ENCODE measurements at places on chromosomes 4 and X.
A peak's percentile ranks its signal among the peaks of the same experiment; 100 is the strongest.

GRCh38 chr4:182179751-182180150, 63.5 kb upstream of the TENM3 start:
- no peak for DNase-seq

DNA sequence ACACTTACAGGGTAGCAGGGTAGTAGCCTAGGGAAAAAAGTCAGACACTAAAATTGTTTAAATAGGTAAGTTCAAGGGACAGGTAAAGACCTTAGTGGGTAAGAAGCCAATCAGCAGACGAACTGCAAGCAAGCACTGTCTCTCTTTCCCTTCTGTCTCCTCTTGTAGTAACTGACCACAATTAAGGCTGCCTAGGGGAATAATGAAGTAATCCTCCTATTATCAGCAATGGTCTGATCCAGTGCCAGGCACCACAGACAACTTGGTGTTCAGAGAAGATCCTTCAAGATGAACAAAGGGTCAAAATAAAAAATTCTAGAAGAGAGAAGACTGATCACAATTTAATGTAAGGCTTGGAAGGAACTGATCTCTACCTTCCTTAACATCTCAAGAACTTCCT, 62.9 kb downstream of the ELOVL6 start:
- DNase-seq = no peak

DNA sequence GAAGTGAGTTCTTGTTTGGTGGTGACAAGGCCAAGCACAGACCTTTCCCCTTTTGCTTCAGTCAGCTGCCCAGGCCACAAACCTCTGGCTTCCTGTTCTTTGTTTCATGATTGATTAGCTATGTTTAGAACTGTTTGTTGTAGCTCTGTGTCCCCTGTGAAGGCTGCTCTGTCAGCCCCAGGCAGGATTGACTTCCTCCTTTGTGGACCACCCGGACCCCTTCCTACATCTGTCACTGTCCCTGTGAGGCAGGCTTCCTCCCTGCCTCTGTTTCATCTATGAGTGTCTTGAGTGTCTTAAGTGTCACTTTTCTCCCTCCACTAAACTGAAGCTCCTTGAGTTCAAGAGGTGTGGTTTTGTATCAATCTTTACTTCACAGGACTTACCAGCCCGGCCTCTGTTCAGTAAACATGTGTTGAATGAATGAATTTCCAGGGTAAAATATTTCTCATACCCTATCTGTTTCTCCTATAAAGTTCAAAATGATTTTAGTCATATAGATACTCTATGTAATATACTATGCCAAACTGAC, 83.5 kb downstream of the ZNF674 start:
- DNase-seq = no peak

GRCh38 chr4:1446502-1447386, 40.5 kb upstream of the NKX1-1 start:
- DNase-seq = no peak

DNA sequence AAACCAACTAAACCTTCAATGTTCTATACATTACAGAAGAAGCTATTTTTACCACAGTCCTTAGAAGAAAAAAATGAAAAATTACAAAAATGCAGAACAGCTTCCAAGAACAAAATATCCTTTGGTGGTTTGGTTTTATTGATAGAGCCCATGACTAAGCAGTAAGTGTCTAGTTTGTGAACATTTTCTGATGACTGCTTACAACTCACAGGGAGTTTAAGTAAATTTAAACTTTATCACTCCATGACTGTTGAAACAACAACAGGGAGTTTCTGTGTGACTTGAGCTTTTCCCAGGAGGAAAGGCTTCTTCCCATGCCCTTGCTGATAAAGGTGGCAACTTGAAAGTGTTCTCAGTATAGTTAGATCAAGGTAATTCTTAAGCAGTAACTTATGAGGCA, 2.9 kb downstream of the PF4 start:
- no peak for DNase-seq

DNA sequence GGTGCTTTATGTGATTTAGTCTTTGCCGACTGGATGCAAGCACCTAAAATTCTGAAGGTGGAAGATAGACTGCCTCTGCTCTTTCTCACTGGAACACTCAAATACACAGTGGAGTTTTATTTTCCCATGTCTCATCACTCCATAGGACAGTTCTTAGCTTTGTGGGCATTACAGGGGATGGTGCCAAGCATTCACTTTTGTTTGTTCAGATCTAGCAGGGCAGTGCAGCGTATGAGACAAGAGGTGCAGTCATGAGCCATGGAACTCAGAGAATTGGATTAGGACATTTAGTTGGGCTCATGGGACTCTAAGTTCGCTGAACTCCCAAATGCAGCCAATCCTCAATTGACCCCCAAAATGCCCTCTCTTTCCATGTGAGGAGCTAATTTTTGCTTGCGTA, 1136.9 kb upstream of the PRKX start:
- DNase-seq = no peak

- DNase-seq = no peak
These were observed 624.6 kb upstream of the TECRL start for GRCh38 chr4:65033899-65034298.

- no peak for DNase-seq
These were observed 18.5 kb upstream of the DCAF4L1 start for GRCh38 chr4:41963105-41963504.

DNA sequence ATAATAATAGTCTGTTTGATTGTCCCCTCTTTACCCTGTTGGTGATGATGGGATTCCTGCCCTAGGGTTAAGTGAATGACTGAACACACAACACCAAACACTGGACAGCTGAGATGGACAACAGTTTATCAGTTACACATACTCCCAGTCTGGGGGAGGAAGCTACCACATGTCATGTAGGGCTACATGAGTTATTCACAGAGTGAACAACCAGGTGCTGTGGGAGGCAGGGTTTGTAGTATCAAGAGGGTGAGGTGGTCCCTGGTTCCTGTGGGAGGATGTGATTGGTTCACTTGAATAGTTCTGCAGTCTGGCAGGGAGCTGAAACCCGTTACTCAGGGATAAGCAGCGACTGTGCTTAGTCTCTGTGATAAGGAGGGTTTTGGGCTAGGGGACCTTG, 88.8 kb upstream of the AP1S2 start:
- DNase-seq = no peak

DNA sequence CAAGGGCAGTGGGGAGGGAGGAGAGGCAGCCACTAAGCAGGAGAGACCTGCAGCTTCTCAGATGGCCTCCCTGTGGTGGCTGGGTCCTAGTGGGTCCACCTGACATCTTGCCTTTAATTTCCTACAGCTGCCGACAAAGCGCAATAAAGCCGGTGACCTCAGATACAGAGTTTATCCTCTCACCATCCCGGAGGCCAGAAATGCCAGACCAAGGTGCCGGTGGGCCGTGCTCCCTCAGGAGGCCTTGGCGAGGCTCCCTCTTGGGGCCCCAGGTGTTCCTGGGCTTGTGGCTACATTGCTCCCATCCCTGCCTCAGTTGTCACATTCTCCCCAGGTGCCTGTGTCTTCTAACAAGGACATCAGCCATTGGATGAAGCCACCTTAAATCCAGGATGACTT, 103.0 kb downstream of the ADRA2C start:
- DNase-seq = no peak

DNA sequence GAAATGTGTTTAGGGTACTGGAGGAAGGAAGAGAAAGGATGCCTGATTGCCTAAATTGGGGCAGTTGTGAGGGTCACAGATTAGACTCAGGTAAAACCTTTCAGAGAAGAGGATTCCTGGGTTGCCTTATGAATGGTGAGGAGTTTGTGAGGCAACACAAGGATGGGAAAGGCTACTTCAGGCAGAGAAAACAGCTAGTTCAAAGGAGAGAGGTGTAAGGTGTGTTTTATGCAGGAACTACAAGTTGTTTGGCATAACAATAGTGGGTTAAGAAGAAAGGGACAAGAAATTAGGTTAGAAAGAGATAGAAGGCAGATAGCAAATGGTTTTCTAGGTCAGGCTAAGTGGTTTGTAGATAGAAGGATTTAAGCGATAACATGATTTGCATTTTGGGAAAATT, 75.1 kb upstream of the PGRMC2 start:
- no peak for DNase-seq

- no peak for DNase-seq
These were observed 34.8 kb downstream of the ASMT start for GRCh38 chrX:1649621-1650020.

DNA sequence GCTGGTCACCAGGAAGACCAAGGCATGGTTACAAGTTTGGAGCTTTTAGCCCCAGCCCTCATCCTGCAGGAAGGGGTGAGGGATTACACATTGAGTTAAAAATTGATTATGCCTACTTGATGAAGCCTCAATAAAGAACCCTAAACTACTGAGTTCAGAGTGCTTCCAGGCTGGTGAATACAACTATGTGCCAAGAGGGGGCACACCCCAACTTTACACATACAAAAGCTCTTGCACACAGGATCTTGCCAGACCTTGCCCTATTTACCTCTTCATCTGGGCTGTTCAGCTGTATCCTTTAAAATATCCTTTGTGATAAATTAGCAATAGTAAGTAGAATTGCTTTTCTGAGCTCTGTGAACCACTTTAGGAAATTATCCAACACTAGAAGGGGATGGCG, 489.3 kb downstream of the INPP4B start:
- no peak for DNase-seq

DNA sequence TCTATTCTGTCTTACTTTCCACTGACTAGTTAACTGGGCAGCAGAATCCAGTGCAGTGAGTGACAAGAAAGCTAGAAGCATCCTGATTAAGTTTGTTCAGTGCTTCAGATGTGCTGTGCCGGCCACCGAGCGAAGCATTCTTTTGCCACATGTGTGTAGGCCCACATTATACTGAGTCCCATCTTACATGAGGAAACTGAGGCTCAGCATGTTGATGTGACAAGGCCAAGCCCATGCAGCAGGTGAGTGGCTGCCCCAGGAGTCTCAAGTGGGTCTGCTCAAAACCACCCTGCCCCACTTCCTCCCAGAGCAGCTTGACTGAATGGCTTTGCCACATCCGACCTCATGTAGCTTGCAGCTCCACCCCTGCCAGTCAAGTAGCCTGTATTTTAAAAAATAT, 50.5 kb downstream of the RHOH start:
- DNase-seq = no peak

- no peak for DNase-seq
These were observed 103.6 kb downstream of the CHIC2 start for GRCh38 chr4:53960843-53961242.

DNA sequence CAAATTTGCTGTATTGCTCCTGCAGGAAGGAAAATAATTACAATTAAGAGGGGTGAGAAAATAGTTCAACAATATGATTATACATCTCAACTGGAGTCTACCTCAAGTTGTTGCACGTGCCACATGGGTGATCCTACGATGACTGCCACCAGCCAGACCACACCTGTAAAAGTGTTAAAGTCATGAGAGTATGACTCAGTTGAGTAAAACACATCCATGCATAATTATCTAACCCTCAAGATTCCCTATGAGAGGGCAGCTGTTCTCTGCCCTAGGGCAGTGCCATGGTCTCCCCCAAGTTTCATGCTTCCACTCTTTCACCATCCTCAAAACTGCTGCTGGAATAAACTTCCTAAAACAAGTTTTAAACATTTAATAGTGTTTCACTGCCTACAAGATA, 44.1 kb downstream of the QRFPR start:
- no peak for DNase-seq

- no peak for DNase-seq
These were observed 103.9 kb downstream of the MMRN1 start for GRCh38 chr4:89998469-89999011.

GRCh38 chrX:9835585-9836210, 49.5 kb downstream of the SHROOM2 start:
- peak; percentile 34 for DNase-seq

- no peak for DNase-seq
These were observed 50.0 kb upstream of the TRIM2 start for GRCh38 chr4:153154007-153154975.

DNA sequence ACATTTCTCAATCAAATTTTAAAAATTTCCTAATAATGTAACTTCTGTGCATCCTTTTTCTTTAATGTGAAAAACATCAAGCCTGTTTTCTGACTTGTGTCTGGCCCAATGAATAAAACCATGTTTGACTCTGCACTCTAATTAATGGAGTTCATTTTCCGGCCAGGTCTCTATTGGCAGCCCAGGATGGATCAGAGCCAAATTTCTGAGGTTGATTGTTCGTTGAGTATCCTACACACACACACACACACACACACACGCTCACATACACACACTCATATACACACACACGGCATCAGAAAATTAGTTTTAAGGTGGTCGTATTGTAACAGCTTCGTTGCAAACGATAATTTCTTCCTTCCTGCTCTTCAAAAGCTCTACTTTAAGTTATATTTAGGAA, 28.9 kb upstream of the TLL1 start:
- DNase-seq = no peak

- DNase-seq = no peak
These were observed 145.1 kb downstream of the CBR4 start for GRCh38 chr4:168864821-168865541.

DNA sequence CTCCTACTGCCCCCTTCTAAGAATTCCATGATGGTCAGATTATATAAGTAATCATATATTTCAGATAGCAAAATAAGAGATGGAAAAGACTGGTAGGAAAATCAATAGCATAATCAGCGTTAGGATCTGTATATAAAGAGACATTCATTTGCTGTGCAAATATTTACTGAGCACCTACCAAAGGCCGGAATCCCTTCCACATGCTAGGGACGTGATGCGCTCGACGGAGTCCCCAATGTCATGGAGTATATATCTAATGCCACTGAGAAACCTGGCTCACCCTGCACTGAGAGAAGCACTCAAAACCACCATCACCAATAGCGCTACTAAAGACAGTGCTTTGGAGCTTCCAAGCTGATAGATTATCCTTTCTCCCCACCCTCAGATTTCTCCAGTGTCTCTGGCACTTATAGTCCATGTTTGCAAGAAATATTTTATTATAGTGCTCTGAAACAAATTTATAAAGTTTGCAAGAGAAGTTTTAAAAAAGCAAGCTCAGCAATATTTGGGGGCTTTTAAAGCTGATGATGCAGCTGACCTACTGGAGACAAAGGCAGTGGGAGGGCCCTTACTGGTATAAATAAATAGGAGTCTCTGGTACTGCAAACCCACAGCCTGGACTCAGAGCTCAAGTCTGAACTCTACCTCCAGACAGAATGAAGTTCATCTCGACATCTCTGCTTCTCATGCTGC, at the start of gene CXCL13:
Gene CXCL13, plus strand, starts transcription at position 611 of the 693 bp plus-strand sequence. Its CDS starts 46 bp downstream, at position 657.
- no peak for DNase-seq

DNA sequence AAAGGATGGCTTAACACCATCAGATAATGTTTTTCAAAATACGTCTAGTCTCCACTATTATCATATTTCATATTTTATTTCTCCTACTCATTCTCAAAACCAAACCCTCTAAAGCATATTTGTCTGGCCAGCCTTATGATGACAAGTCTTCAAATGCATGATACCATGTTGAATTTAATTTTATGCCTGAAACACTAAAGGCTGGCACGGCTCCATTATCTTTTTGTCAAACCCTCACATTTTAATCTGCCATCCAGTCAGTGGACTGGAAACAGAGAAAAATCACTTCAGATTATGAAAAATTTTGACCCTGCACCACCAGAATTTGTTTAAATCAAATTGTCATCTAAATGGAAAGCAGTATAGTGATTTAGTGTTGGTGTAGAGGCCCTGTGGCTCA, 42.9 kb downstream of the SCD5 start:
- no peak for DNase-seq

Data from ovary (tissue), 10 donors.